ENCODE measurements at places on chromosomes 6 and 20.

DNA sequence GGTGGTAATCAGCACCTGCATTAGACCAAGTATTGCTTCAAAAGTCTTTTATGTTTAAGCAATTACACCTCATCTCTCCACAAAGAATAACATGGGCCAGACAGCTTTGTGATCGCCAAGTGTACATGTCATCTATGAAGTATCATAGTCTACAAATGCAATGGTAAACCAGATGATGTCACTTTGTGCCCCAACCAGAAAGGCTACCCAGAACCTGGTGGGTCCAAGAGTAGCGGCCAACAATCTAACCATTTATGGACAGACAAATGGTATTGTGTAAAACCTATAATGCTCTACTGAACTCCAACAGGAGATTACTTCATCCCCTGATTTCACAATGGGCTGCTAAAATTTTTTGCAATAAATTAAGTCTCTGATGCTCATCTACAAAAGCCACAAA lies 295.9 kb downstream of the GMDS start:
- DNase-seq = no peak

DNA sequence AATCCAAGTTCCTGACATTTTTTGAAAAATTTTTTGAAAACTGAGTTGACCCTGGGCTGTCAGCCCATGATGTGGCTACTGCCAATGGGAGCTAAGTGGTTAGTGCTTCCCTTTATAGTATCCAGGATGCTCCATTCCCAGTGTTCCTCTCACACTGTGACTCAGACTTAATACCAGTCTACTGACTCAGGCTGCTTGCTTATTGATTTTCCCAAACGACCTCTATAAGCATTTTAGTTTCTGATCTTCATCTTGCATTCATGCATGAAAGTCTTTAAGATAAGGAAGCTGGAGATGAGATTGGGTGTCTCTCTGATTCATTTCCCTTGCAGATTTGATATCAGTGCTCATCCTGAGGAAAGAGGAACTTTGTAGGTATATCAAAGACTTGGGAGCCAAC lies 560.0 kb downstream of the TBC1D32 start:
- no peak for DNase-seq

DNA sequence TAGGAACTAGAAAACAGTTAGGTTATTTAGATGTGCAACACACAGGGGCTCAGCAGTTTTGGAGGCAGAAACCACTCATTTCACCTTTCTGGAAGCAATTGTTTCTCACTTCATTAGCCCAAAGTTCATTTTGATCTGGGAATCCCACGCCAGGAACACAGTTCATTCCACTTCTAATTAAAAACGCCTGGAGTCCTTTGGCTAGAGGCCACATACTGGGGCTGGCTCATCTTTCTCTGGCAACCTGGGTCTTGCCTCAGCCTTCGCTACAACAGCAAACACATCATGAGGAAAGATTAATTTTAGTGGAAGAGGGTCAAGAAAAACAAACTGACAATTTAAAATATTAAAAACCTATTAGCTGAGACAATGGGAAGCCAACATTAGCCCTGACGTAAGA lies 69.7 kb downstream of the RFPL4B start:
- no peak for DNase-seq

GRCh38 chr6:159043251-159043650 lies 1.5 kb downstream of the TAGAP start:
- no peak for DNase-seq

DNA sequence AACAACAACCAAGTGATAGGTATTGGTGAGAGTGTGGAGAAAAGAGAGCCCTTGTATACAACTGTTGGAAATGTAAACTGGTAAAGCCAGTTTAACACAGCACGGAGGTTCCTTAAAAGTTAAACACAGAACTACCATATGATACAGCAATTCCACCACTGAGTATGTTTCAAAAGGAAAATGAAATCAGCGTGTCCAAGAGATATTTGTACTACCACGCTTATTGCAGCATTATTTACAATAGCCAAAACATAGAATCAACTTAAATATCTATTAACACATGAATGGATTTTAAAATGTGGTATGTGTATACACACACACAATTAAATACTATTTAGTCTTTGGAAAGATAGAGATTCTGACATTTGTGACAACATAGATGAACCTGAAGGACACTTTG lies 1.1 kb downstream of the PTCHD4 start:
- DNase-seq = no peak

GRCh38 chr20:21677781-21678180 lies 27.7 kb upstream of the PAX1 start:
- DNase-seq = no peak

DNA sequence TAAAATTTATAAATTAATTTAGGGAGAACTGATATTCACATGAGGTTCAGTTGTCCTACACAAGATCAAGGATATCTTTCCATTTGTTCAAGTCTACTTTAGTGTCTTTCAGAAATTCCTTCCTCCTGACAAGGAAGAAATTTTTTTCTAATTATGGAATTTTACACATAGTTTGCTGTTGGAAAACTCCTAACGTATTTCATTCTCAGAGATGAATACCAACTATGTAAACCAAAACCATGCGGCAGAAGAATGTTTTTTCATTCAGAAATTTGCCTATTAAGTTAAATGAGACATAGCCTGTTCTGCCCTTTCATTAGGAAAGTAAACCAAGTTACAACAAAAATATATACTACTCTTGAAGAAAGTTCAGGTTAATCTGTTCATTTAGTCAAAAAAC lies 111.2 kb upstream of the PRDM1 start:
- no peak for DNase-seq

DNA sequence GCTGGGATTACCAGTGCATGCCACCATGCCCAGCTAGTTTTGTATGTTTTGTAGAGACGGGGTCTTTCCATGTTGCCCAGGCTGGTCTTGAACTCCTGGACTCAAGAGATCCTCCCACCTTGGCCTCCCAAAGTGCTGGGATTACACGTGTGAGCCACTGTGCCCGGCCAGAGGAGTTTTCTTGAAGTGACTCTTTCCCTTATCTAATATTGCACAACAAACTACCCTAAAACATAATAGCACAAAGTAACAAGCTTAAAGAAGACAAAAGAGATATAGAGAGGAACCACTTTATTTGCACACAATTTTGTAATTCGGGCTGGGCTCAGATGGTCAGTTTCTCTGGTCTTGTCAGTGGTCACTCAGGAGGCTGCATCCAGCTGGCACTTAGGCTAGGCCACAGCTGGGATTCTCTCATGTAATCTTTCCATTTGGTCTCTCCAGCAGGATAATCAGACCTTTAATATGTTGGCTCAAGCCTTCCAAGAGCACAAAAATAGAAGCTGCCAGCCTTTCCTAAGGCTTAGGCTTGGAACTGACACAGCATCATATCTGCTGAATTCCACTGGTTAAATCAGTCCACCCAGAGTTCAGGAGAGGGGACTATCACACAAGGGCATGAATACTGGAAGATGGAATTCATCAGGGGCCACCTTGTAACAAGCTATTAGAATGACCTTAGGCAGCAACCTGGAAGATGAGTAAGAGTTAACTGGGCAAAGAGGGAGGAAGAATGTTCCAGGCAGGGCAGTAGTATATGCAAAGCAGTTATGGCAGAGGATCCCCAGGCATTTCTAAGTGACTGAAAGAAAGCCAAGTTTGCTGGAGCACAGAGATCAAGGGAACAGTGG lies 56.7 kb upstream of the PNRC1 start:
- DNase-seq = no peak

DNA sequence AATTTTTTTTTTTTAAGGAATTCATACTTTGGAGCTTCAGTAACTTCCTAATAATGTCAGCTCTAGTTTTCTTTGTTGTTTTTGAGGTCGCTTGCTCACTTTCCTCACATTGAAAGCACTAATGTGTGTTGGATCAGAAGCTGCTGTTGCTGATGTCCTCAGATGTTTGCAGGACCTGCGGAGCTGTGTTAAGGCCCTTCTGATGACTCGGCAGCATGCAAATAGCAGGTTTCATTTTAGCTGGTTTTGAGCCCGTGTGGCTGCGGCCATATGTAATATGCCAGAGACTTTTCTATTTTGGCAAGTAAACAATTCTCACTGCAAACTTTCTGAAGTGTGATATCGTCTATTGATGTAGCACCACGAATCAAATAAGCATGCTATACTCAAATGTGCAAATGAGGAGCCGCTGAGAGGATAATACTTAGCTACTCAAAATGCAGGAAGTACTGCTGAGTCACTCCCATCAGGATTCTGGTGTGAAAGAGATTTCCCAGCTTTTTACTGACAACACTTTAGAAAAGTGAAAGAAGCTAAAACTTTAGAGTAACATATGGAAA lies 187.8 kb downstream of the SASH1 start:
- no peak for DNase-seq

- DNase-seq = no peak
Measured at GRCh38 chr20:34907616-34908469, 31.4 kb downstream of the ACSS2 start.

- DNase-seq = no peak
Measured at GRCh38 chr6:150322466-150322871, 46.3 kb upstream of the IYD start.

GRCh38 chr20:38973645-38974044 lies 11.5 kb downstream of the DHX35 start:
- DNase-seq = no peak

- no peak for DNase-seq
Measured at GRCh38 chr6:163667372-163668060, 253.0 kb downstream of the QKI start.

GRCh38 chr6:144364782-144365181 lies 79.6 kb downstream of the UTRN start:
- no peak for DNase-seq

DNA sequence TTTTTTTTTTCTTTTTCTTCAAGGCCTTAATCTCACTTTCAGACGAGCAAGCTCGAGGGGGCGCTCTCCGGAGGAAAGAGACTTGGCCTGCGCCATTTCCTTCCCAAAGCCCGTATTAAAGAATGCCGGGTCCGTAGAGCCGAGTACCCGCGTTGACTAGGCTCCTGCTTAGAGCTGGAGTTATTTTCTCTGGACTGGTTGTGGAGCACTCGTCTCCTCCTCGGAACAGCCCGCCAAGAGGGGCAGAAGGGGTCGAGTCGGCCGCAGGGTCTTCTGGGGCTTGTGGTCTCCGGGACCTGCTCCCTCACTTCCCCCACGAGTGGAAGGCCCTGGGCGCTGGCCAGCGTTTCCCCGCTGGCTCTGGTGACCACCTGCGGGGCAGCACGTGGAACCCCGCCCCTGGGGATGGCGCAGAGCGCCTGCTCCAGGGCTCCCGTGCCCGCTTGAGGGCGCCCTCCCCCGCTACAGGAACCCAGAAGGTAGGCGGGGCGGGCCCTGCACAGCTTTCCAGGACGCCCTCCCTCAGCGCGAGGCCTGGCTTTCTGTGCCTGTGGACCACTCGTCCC lies 2.7 kb upstream of the MEI4 start:
- DNase-seq = no peak

DNA sequence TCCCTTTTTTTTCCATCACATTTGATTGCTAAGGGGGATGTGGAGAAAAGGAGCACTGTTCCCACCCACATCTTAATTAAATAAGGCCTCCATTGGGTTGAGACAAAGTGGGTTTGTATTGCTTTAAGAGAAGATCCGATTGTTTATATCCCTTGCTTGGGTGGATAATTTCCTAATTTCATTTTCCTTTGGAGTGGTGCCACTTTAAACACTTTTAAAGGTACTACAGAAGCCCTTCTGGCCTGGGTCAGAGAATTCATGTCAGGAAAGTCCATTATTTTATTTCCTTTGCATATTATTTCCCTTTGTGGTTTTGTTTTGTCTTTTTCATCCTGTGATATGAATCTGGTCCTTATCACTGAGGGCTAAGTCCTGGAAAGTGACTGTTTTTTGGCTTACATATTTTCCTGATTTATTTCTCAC lies 56.9 kb downstream of the PHACTR2 start:
- no peak for DNase-seq

DNA sequence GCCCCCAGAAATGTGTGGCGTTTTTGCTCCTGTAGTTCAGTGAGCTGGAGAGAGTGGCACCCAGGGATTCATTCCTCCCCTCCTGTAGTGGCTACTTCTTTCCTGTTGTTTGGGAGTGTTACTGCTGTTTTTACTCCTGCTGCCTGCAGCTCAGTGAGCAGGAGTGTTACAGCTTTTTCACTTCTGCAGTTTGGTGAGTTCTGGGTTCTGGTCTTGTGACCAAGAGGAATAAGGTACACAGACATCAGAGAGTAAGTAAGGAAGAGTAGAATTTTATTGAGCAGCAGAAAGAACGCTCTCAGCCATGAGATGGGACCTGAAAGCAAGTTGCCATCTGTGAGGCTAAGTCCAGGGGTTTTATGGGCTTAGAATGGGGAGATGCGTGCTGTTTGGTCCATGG lies 966.3 kb upstream of the CITED2 start:
- no peak for DNase-seq

- no peak for DNase-seq
Measured at GRCh38 chr6:136250686-136251008, 536 bp upstream of the MTFR2 start.

DNA sequence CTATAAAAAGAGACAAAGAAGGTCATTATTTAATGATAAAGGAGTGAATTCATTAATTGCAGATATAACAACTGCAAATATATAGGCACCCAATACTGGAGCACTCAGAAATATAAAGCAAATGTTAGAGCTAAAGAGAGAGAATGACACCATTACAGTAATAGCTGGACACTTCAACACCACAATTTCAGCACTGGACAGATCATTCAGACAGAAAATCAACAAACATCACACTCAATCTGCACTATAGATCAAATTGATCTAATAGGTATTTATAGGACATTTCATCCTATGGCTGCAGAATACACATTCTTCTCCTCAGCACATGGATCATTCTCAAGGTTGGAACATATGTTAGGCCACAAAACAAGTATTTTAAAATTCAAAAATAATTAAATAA lies 72.7 kb downstream of the MAP7 start:
- DNase-seq = no peak

DNA sequence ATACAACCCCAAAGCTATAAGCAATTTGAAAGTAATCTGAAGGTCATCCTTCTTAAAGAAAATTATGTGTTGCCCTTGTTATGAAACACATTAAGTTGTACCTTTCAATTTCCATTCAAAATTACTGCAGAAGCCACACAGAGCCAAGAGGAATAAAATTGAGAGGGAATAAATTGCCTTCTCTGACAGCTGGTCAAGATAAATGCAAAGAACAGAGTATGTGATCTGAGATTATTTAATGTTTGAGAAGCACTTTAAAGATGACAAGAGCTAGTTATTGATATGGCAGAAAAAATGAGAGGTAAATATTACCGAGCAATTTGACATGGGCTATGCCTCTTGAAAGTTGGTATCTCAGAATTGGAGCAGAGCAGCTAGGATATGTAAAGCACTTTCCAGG lies 61.6 kb downstream of the TRDN start:
- no peak for DNase-seq

DNA sequence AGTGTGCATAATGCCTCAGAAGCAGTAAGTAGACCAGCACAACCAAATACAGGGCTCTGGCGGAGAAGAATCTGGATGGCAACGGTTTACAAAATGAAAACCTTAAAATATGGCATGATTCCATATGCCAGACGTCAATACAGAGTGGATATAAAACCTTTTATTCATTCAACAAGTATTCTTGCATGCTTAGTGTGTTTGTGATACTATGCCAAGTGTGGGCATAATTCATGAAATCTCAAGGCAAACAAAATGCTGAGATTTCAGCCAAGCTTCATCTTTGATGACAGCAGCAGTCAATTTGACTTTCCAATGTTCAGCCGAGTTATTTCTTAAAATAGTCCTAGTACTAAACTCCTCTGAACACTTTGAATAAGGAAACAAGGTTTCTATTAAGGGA lies 119.4 kb downstream of the CD24 start:
- DNase-seq = no peak
